ENCODE measurements at places on chromosomes 2 and 18. TPM values are rescaled to one million over a fixed set of nuclear protein-coding genes. Genes with fewer than 3 reads are reported as not detected.

- DNase-seq, result no peak
These were observed 14.3 kb upstream of the TNFAIP6 start for GRCh38 chr2:151343073-151343472.

- DNase-seq, result no peak
These were observed 280.9 kb downstream of the ZNF385B start for GRCh38 chr2:179580378-179581146.

- DNase-seq, result no peak
These were observed 9.7 kb downstream of the FAM98A start for GRCh38 chr2:33589444-33589843.

DNA sequence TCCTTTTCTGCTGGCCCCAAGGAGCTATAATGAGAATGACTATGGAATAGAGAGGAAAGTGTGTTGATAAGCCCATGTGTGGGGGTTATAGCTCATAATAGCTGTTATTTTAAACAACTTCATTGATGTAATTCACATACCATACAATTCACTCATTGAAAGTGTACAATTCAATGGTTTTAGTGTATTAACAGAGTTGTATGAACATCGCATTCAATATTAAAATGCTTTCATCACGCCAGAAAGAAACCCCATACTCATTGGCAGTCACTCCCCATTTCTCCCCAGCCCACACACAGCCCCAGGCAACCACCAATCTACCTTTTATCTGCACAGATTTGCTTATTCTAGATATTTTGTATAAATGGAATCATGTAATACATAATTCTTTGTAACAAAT, 139.6 kb upstream of the CYP1B1 start:
- DNase-seq, result no peak

The SERPINB4 gene
- total RNA-seq, result 0.40 TPM

DNA sequence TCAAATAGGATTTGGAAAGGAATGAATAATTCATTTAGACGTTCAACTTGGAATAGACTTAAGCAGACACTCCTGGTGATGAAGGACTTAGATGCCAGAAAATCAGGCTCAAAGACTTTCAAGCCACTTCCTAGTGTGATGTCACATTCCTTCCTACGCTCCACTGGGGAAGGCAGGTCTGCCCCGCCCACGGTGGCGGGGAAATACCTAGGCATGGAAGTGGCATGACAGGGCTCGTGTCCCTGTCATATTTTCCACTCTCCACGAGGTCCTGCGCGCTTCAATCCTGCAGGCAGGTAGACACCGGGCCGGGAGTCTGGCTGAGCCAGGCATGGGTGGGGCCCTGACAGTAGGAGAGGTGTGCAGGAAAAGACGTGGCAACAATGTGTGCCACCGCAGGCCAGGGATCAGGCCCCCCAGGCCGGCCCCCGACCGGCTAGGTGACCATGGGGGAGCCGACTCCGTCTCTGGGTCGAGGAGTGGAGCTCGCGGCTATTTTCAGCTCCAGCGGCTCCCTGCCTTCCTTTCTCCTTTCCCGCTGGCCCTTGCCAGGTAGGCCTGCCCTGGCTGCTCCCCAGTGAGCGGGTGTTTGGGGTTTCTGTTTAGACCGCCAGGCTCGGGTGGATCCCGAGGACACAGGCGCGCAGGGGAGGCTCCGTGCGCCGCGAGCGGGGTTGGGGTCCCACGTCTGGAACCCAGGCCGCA, at the start of gene IL1RL2:
IL1RL2 (plus strand) TSS at position 233 of the 705 bp plus-strand sequence. CDS start 845 bp downstream, outside the sequence.
- DNase-seq, result no peak

Data from PC-3 (cell line).